ENCODE measurements at places on chromosomes 5 and 9. TPM values are rescaled to one million over a fixed set of nuclear protein-coding genes. Genes with fewer than 3 reads are reported as not detected.

PDE8B gene
- total RNA-seq, result under 0.01 TPM

ALDH1A1 gene
- 57.0 TPM for total RNA-seq

NKD2 gene
- not detected for total RNA-seq

PGM5 gene
- 0.93 TPM for total RNA-seq

C5orf52 gene
- not detected for total RNA-seq
